Esophagus muscularis mucosa (tissue), 4 donors: ENCODE measurements at places on chromosomes 13 and 19. TPM values are rescaled to one million over a fixed set of nuclear protein-coding genes. Genes with fewer than 3 reads are reported as not detected.

DNA sequence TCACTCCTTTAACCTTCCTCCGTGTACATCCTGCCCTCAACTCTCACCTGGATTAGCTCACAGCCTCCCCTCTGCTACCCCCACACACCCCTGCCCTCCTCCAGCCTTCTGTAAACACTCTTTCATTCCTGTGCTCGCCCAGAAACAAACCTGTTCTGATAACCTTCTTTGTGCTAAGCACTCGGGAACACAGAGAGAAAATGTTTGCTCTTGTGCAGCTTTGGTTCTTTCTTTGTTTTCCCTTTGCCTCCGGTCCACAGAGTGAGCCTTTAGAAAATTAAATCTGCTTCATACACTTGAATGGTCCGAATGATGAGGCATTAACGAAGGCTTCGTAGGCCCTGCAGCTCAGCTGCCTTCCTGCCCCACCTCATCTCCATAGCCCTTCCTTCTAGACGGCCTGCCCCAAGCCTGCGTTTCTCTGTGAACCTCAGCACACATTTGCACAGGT is 6.6 kb upstream of the ZDHHC20 start:
- no peak for DNase-seq

GRCh38 chr13:102900193-102900608 is 54.4 kb downstream of the ERCC5 start:
- no peak for DNase-seq

- no peak for DNase-seq
Observed at GRCh38 chr13:114015111-114015968, 41.5 kb upstream of the C13orf46 start.

GRCh38 chr19:34345947-34346351 is 19.0 kb upstream of the GPI start:
- no peak for DNase-seq

The PCDH17 gene
- 8.9 TPM for total RNA-seq

- DNase-seq = no peak
Observed at GRCh38 chr19:42942187-42942789, 5.3 kb upstream of the PSG7 start.

The BLOC1S3 gene
- 21.9 TPM for total RNA-seq

The CGB7 gene
- not detected for total RNA-seq

DNA sequence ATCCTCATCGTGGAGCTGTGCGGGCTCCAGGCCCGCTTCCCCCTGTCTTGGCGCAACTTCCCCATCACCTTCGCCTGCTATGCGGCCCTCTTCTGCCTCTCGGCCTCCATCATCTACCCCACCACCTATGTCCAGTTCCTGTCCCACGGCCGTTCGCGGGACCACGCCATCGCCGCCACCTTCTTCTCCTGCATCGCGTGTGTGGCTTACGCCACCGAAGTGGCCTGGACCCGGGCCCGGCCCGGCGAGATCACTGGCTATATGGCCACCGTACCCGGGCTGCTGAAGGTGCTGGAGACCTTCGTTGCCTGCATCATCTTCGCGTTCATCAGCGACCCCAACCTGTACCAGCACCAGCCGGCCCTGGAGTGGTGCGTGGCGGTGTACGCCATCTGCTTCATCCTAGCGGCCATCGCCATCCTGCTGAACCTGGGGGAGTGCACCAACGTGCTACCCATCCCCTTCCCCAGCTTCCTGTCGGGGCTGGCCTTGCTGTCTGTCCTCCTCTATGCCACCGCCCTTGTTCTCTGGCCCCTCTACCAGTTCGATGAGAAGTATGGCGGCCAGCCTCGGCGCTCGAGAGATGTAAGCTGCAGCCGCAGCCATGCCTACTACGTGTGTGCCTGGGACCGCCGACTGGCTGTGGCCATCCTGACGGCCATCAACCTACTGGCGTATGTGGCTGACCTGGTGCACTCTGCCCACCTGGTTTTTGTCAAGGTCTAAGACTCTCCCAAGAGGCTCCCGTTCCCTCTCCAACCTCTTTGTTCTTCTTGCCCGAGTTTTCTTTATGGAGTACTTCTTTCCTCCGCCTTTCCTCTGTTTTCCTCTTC is 6.3 kb downstream of the MYADM start:
- no peak for DNase-seq

DNA sequence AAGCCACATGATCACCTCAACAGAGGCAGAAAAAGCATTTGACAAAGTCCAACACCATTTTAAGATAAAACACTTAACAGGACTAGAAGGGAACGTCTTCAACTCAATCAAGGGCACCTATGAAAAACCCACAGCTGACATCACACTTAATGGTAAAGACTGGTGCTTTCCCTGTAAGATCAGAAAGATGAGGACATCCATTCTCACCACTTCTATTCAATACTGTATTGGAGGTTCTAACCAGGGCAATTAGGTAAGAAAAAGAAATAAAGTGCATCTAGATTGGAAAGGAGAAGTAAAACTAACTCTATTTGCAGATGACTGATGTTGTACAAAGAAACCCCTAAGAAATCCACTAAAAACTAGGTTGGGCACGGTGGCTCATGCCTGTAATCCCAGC is 11.2 kb upstream of the AKAP8 start:
- DNase-seq = no peak

The NLRP4 gene
- not detected for total RNA-seq

DNA sequence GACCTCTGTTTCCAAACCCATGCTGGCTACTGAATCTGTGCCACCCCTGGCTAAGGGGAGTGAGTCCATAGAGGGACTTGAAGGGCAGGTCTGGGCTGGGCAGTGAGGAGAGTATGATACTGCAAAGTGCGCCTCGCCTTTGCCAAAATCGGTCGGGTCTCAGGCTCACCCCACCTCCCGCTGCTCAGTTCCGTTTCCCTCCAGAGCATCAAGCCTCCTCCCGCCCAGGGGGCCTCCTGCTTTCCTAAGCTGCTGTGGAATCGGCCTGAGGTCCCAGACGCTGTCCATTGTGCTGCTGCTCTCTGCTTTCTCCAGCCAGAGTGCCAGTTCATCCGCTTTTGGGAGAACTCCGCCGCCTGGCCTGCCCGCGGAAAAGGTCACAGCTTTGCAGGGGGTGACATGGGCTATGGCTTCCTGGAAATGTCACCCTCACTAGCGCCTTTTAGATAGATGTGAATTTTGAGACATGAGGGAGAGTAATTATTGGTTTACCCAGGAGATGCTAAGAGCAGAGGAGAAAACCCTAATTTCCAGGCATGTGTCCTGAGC is 1418.4 kb downstream of the UQCRFS1 start:
- no peak for DNase-seq

The CNFN gene
- total RNA-seq = not detected

DNA sequence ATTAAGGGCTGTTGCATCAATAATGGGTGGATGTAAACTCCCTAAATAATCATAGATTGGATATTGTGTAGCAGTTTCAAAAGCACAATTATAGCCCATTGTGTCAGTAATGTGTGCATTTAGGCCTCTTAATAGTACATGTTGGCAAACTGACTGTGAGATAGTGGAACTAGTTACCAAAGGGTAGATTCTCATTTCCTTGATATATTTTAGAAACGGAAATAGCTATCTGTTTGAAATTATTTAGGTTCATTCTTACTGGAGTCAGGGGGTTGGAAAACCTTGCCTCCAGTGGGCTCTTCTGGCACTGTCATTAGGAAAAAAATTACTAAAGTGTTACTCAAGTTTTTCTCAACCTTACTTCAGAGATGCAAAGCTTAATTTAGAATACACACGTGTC is 1074.9 kb downstream of the PCDH17 start:
- DNase-seq = no peak

DNA sequence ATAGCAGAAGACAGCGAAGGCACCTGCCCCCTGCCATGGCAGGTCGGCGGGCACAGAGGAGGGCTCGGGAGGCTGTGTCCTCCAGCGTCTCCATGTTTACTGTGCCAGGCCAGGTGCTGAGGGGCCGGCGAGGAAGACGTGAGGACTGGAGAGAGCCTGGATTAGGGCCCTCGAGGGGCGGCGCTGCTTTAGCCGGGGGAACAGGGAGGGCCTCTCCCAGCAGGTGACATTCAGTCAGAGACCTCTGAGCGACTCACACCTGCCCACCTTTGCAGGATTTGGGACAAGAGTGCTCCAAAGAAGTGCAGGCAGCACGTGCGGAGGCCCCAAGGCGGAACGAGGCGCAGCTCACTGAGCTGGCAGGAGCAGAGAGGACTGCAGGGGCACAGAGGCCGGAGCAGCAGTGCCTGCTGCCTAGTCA is 17.6 kb downstream of the KDM4B start:
- DNase-seq = no peak

DNA sequence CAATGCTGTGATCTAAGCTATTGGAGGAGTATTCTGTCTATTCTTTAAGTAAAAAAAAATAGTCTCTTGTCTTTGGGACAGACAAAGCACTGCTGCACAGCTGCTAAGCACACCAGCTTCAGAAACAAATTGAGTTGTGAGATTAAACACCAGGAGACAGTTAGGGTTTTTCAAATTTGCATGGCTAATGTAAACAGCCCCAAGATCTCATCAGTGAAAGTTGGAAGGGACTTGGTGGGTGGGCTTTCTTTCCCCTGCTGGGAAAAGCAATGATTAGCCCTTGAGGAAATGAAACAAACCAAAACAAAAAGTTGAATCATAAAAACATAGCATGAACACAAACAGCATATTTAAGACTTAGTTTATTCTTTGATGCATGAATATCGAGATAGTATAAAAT is 143.6 kb upstream of the SLITRK1 start:
- DNase-seq = no peak
